ENCODE measurements at places on chromosomes 16 and 17.

DNA sequence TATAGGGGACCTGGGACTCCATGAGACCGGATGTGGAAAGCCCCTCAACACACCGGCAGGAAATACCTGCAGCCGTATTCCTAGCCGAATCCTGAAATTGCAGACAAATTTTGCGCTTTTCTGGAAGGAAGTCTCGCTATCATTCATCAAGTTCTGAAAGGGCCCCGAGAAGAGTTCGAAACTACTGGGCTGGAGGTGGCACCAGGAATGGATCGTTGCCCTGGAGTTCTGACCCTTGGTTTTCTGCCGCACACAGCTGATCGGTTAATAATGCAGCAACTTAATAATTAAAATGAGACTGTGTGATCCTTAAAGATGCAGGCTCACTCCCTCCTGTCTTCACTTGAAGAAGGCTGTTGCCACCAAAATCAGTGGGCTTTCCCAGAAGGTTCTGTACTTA, 55.7 kb upstream of the MRTFB start:
- no peak for DNase-seq

- no peak for DNase-seq
Observed at GRCh38 chr17:77647531-77647930, 311.0 kb upstream of the TNRC6C start.

DNA sequence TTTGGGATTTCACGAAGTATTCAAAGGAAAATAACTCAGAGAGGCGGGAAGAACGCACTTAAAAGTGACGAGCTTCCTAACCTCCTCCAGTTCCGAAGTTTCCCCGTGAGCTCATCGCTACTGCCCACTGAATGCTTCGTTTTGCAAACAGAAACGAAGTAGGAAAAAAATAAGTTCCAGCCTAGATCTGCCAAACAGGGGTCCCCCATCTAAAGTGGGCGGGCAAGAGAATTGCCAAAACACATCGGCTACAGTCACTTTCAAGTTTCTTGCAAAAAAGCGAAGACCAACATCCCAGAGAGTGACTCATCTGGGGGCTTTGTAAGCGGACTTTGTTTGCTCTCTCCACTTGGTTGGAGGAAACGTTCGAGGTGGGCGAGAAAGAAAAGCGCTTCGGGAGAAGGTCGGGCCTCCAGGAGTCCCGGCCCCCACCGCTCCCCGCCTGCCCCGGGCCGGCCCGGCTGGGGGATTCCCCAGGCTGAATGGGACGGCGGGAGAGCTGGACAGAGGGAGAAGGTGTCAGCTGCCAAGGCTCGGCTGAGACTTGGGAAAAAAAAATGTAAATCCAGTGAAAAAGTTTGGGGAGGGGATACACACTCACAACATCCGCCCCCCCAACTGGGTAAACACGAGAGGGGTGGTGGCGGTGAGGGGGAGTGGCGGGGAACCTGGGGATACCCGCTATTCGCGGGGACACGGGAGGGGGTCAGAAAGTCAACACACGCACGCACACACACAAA, 1.0 kb downstream of the VEZF1 start:
- DNase-seq = peak; percentile 30

GRCh38 chr16:68117884-68118283, 32.7 kb downstream of the NFATC3 start:
- no peak for DNase-seq
